DMS153 (cell line): ENCODE measurements at places on chromosomes 11 and 22.

DNA sequence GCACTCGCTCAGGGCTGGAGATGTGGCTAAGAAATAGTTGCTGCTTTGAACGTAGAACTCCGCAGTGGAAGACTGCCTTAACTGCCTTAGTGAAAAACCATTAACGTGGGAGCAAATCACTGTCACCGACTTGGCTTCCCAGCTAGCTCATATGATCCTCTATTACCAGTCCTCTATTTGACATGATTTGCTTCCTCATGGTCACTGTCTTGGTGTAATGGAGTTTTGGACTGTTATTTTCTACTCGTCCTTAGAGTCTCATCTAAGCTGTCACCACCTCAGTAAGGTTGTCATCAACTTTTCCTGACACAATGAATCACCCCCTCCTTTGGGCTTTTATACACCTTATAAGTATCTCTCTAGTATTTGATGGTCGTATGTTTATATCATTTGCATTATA is 167.1 kb upstream of the NARS2 start:
- DNase-seq: no peak

GRCh38 chr11:119729951-119730613 is 1.1 kb upstream of the NECTIN1 start:
- peak; percentile 28 for DNase-seq

DNA sequence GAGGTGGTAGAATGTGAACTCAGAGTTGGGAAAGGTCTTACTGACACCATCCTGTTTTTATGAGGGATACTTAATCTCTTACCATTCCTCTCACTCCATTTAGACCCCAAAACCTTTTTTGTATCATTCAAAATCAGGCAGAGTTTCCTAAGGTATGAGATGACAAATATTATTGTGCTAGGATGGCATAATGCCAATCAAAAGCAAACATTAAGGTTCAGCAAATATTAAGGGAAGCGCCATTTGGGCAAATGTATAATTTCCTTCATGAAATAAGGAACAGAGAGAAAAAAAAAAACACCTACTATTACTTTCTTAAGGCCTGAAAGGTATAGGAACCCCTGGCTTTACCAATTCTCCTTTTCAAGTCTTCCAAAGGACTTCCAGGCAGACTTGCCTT is 62.4 kb downstream of the SMCO4 start:
- DNase-seq: no peak

DNA sequence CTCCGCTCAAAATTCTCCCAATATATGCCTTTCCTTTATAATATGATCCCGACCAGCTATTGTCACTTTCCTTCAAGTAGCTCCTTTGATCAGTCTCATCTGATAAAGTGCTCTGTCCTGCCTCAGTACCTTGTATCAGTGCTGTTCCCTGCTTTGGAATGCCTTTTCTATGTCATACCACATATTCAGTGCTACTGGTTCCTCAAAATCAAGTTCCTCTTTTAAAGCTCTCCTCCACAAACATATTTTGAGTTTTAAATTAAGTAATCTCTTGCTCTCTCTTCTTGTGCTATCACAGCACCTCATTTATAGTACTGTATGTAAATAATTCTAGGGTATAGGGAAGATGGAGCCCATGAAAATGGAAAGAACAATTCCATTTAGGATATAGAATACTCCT is 137.1 kb upstream of the CTSC start:
- DNase-seq: no peak

- no peak for DNase-seq
Observed at GRCh38 chr11:77783025-77783424, 37.5 kb downstream of the RSF1 start.

GRCh38 chr22:28282405-28283067 is 363.5 kb upstream of the PITPNB start:
- DNase-seq: no peak

DNA sequence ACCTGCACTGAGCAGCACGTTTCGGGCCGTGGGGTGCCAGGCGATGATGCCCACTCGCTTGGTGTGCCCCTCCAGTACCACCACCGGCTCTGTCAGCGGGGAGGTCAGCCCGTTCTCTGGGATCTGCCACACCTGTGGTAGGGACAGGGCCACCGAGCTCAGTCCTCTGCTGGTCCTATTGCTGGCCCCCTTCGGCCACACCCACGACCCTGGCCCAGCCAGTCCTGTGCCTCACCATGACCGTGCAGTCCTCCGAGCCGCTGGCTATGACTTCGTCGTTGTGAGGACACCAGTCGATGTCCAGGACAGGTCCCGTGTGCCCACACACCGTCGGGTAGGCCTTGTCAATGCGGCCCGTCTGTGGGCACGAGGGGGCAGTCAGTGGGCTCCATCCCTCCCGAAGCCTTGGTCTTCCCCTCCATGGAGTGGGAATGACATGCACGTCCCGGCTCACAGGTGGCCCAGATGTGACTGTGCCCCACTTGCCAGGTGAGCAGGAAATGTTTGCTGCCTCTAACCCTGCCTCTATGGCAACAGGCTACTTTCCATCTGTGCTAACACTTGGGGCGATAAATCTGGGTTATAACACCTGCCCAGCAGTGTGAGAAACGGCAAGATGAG is 1.4 kb downstream of the CORO1B start:
- DNase-seq: no peak

DNA sequence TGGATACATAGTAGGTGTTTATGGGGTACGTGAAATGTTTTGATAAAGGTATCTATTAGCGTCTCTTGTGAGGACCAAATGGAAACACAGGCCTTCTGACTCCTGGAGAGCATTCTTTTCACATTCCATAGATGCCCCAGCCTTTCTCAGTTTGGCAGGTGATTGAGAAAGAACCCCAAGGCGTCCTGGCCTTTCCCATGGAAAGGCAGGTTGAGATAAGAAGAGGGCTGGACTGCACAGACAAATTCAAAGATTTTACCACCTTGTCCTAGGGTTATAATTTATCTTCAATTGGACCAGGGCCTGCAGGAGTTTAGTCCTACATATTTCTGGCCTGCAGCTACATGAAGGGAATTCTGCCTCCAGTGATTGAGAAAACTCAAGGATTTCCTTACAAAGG is 661 bp upstream of the OLFML1 start:
- no peak for DNase-seq

DNA sequence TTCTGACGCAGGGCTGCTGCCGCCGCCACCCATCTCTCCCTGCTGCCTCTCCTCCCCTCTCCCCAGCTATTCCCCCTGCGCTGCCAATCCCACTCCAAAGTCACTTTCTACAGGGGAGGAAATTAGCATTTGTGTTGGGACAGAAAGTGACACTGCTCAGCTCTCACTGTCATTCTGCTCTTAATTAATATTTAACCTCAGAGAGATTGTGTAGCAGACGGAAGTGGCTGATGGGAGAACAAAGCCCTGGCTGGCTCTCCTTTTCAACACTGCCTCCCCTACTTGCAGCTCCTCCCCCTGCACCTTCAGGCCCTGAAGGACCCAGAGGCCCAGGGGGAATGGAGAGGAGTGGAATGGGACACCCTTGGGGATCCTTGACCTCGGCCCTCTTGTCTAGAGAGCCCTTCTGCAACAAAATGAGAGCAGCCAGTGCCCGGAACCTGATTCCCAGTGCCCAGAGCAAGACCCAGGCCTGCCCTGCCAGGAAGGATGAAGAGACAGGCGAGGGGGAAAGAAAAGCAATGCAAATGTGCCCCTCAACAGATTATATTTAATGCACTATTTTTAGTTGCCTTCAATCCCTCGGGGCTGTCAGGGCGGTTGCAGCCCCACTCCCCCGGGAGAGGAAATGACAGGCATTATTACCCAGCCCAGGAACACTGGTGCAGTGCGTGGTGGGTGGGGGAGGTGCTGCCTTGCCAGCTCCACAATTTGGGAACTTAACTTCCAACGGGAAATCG is 14.6 kb upstream of the NRGN start:
- DNase-seq: no peak

DNA sequence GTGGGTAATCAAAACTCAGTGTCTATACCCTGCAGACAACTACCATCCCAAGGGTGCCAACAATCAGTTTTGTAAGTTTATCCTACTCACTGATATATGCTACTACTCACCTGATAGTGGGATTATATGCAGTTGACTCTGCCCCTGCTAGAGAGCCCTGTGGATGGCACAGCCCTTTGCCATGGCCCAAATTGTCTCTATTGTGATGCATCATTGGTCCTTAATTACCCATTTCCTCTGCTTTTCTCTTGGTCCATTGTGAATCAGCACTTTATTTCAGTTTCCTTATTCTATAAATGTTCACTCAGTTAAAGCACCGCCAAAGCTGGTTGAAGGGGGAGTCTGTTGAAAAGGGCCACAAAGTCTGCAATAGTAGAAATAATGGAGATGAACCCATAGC is 42.3 kb downstream of the PLAAT5 start:
- DNase-seq: no peak

GRCh38 chr22:33920197-33920540 is at the start of gene LARGE1:
Gene LARGE1, minus strand, starts transcription at chr22:33920476.
- DNase-seq: no peak

GRCh38 chr11:44275961-44276550 is 33.9 kb downstream of the ALX4 start:
- DNase-seq: no peak

DNA sequence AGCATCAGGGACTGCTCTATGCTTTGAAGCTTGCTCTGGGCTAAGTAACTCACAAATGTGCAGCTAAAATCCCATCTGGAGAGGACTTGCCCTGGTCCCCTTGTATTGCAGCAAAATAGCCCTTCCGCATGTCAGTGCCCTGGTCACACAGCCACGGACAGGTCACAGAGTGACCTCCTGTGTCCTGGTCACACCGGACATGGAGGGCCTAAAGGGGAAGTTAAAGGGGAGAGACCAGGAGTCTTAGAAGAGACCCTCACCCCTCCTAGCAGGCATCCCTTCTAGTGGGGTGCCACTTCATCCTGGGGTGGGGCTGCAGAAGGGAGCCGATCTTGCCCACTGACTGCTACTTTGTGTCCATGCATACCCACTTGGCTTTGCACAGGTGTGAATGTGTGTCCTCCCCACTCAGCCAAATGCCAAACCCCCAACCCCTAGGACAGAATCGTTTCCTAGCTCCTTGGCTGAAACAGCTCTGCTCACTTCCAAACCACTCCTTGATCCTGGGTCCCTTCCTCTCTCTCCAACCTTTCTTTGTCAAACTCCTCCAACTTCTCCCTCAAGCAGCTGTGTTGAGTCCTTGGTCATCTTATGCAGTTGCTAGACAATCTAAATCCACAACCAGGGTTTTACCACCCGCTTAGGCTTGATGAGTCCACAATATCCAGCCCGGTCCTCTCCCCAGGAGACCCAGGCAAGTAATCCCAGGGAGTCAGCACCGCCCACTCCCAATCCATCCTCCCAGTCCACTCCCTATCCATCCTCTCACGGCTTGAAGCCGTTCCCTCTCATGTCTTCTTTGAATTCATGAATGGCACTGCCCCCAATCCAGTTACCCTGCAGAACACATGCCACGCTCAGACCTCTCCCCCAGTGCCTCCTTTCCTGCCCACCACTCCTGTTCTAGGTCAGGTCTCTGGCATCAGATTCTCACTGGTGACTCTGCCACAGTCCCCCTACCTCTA is 3.3 kb upstream of the FXYD6 start:
- no peak for DNase-seq

- no peak for DNase-seq
Observed at GRCh38 chr22:44453441-44454112, 44.5 kb downstream of the RTL6 start.

GRCh38 chr11:125382314-125382791 is 113.7 kb downstream of the FEZ1 start:
- no peak for DNase-seq

DNA sequence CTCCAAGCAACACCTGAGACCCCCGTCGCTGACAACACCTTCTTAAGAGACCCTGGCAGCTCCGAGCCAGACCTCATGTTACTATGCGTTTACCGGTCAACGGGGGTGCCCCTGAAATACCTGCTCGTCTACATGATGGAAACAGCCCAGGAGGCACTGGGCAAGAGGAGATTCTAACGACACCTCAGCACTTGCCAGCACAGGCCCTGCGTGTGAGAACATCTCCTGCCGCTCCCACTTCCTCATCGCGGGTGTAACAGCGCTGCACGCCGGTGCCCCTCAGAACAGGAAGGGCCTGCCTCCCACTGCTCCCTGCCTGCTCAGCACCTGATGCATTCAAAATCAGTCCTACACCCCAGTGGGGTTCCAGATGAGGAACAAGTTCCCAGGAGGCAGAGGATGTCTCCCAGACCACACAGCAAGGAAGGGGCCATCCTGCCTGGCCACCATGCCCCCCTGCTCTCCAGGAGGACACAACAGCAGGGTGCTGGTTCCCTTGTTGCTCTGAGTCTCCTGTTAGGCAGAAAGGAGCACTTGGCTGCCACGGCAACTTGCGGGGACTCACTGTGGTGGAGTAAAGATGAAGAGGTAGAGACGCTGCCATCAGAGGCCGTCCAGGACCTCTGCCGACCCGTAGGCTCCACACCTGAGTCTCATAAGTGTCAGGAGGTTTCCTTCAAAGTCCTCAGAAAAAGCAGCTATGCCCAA is 2.1 kb downstream of the TOLLIP start:
- no peak for DNase-seq

GRCh38 chr11:614021-614622 is 1.6 kb downstream of the IRF7 start:
- DNase-seq: no peak

DNA sequence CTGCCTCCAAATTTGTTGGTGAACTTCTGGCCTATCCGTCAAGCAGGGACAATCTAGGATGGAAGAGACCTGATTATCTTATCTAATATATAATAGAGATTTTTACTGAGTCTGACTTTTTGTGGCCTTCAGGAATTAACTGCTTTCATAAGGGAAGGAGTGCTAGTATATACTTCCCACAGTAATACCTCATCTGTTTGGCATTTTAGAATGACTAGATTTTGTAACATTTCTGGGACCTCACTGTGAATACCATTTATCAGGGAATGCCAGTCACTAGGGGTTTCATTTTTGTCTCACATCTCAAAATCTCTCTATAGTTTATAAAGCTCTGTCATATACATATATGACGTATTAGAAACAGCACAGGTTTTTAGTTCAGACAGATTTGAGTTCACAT is 114.3 kb downstream of the INSC start:
- no peak for DNase-seq

DNA sequence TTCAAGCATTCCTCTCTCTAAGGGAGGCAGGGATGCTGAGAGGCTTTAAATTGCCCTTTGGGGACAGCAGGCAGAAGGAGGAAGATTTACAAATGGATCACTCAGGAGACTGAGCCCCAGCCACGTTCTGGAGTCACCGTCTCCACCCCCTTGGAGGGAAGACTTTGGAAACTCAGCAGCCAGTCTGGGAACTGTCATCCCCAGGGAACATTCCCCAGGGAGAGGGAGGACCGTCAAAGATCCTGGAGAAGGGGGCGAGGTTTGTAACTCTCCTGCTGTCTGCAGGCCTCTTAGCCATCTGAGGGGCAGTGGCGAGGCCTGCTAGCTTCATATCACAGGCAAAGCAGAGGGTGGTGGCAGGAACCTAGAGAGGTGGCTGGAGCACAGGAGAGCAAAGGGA is 56.1 kb upstream of the SLC22A12 start:
- DNase-seq: no peak

DNA sequence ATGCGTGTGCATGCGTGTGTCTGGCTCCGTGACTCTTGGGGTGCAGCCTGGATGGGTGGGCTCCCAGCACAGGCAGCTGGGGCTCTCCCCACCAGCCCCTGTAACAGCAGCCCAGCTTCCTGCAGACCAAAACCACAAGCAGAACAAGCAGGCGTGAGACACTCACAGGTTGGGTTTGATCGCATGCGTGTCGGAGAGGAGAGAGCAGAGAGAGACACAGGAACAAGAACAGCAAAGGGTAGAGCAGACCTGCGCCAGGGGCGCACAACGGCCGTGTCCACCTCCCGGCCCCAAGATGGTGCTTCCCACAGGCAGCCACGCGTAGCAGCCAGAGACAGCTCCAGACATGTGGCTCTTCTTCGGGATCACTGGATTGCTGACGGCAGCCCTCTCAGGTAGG is at the start of gene CD6:
CD6 (plus strand) TSS at position 161 of the 400 bp plus-strand sequence; CDS start at position 347, 186 bp downstream.
- no peak for DNase-seq
